ENCODE measurements at places on chromosomes 2 and 18.

DNA sequence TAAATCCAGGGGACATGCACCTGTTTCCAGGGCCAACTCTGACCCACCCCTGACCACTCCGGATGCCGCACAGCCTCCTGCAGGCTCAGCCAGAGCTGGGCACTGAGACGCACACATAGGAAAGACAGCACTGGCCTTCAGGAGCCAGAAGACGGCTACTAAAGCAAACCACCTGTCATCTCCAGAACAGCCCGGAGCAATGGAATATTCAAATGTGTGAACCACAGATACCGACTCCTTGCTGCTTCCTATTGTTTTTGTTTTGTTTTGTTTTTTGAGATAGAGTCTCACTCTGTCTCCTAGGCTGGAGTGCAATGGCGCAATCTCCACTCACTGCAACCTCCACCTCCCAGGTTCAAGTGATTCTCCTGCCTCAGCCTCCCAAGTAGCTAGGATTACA lies 94.0 kb downstream of the LAMA1 start:
- no peak for DNase-seq

- DNase-seq, result no peak
Observed at GRCh38 chr2:239374896-239375277, 25.9 kb downstream of the HDAC4 start.

DNA sequence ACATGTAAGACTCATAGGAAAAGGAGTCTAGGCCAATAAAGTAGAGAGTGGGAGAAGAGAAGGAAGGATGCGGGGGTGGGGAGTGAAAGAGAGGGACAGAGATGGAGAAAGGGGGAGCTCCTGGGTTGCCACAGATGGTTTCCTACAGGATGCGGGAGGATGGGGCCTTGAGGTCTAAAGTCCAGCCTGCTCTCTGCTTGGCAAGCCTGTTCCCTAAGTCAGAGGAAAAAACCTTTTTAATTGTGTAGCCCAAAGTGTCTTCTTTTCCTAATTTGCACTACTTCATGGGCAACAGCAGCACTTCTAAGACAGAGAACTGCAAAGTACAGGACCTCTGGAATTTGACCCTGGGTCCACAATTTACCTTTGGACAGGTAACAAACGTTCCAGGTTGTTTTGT lies 1.4 kb upstream of the FAM110C start:
- no peak for DNase-seq

GRCh38 chr2:150698016-150698661 lies 210.7 kb upstream of the RND3 start:
- no peak for DNase-seq

DNA sequence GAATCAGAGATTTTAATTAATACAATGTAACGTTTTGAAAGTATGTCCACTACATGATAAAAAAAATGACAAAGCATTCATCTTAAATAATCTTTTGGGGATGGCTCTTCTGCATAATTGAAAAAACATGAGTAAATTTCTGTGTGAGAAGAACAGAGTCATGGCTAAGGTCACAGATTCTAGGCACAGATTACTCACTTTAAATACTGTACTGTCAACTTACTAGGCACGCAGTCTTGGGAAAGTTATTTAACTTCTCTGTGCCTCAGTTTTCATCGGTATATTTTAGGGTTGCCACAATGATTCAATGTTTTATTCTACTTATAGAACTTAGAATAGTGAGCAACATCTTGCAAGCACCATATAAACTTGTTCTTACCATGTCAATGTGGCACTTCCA lies 49.2 kb downstream of the TMEFF2 start:
- DNase-seq, result no peak

Data from HS-27A (cell line).